ENCODE measurements at places on chromosomes 12 and 14.

DNA sequence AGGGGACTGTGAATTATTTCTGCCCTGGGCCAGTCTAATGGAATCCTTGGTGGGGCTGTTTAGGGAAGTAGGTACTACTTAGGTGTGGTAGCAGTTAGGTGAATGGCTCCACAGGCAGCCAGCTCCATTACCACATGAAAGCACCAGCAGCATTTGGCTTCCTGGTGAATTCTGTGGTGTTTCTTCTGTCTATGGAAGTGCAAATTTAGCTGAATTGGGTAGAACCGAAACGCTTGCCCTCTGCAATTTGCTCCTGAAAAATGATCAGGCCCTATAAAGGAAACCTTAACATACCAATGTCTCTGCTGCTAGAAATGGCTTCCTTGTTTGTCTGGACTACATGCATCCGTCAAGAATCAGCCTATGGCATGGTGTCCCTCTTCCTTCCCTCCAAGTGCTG, 16.4 kb downstream of the FLRT2 start:
- DNase-seq = no peak

GRCh38 chr12:25764892-25765291, 193.6 kb upstream of the RASSF8 start:
- DNase-seq = peak; percentile 63

- DNase-seq = no peak
Measured at GRCh38 chr12:49233842-49234526, 30.9 kb upstream of the TUBA1C start.

DNA sequence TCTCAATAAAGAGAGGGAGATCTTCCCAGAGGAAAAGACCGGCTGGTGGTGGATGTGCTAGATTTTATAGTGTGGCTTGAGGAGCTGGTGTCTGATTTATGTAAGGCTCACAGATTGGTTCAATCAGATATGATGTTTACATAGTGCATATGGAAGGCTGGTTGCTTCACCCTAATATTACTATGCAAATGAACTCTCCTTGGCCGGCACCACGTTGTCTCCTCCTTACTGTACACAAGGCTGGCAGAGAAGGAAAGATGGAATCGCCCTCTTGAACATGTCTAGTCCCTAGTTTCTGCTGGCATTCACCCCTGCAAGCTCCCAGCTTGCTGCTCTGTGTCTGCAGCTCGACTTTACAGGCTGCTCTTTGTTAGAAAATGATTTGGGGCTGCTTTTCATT, 8.9 kb downstream of the FAM186A start:
- DNase-seq = no peak

- DNase-seq = no peak
Measured at GRCh38 chr12:114917307-114917706, 233.3 kb upstream of the TBX3 start.

DNA sequence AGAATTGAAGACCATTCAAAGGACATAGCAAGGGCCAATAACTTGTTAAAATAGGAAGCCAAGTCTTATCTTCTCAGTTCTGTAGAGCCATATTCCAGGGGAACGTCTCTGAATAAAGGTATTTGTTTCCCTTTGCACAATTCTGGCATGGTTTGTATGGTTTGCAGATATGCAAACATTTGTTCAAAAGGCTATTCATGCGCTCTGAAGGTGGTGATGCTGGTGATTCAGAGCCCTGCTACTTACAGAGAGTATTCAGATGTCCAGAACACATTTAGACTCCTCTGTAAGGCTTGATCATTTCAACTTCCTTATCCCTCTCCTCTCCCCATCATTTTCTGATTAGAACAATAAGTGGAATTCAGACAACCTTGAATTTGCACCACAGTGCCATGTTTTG, 35.9 kb downstream of the SLC4A8 start:
- DNase-seq = no peak

DNA sequence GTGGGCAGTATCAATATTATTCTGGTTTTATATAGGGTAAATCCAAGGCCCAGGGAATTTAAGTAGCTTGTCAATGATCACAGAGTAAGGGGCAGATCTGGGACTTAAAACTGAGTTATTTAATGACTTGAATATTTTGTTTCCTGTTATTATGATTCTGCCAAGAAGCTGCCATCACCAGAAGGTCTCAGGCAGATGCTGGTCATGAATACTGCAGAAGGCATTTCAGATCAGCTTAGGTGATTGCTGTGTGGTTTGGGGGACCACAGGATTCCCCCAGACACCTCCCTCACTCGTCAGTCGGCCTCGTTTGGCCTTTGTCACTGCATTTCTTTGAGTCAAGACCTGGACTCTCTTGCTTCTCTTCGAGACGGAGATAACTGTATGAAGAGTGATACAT, 47.7 kb upstream of the EVL start:
- DNase-seq = peak; percentile 69

- no peak for DNase-seq
Measured at GRCh38 chr12:47391566-47391965, 311.8 kb upstream of the AMIGO2 start.

DNA sequence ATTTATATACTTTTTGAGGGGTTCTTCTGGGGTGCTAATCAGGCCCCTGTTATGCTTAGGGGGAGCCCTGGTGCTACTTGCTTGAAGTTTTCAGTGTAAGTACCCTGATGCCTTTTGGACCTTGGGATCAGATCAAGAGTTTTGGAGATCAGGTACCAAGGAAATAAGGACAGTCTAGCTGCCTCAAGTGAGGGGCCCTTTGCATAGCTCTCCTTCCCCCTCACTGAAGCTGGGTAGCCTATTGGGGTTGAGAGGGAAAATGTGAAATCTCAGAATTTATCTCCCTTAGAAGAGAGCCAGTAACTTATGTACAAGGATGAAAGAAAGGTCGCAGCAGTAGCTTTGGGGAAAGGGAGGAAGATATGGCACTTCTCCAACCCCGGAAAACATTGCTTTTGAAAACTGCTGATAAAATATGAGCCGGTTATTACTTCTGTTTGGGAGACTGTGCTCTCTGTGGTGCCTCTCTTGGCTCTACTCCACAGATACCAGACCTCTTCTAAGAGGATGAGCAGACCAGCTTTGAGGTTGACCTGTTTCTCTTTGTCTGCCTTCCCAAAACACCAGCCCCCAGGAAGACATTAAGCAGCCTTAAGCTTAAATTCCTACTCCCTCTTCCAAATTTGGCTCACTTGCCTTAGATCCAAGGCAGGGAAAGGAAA, 8.8 kb upstream of the AMHR2 start:
- peak; percentile 6 for DNase-seq

DNA sequence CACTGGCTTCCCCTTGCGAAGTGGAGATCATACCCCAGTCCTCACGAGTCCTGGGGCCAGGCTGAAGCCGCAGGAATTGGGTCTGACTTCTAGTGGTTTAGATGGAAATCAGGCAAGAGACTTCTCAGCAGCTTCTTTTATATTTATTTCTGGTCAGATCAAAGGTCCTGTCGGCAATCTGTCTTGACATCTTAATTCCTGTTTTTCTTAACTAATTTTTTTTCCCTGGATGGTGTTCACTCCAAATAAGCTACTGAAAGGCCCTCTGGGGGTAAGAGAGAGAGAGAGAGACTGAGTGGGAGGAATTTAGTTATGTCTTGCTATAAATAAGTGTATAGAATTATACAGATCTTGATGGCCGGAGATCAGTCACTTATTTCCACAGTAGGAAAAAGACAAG, 698.7 kb upstream of the TBX3 start:
- DNase-seq = peak; percentile 65

GRCh38 chr12:51181558-51181957, 8.6 kb upstream of the TFCP2 start:
- DNase-seq = no peak

GRCh38 chr14:95830386-95830785, 46.2 kb upstream of the TUNAR start:
- no peak for DNase-seq

GRCh38 chr12:114588061-114588460, 95.9 kb downstream of the TBX3 start:
- DNase-seq = no peak

GRCh38 chr12:51320695-51321320, 3.2 kb downstream of the BIN2 start:
- peak; percentile 58 for DNase-seq

Measured in fibroblast of upper back skin (primary cell).